Activated CD8-positive, alpha-beta memory T cell treated with anti-CD3 and anti-CD28 coated beads for 1 hour (primary cell): ENCODE measurements at places on chromosomes 3 and 15.

GRCh38 chr3:143951351-143951971 is 20.2 kb upstream of the DIPK2A start:
- no peak for DNase-seq

GRCh38 chr15:77021803-77022381 is 27.0 kb downstream of the PSTPIP1 start:
- DNase-seq: no peak

DNA sequence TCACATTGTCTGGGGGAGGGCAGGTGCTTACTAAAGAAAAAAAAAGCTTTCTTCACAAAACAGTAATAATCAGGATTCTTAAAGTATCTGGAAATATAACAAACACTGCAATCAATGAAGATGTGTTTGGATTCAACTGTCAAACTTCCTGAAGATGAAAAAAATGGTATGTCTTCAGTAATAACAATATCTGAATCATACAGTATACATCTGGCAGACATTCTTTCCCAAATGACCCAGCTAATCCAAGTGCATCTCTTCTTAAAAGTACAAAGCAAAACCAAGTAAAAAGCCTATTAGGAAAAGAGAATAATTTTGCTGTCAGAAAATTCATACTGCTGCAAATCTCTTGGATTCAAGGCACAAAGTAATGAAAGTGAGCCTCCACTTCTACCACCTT is 145.0 kb upstream of the MCTP2 start:
- DNase-seq: no peak

GRCh38 chr15:35019404-35020327 is 31.6 kb upstream of the ZNF770 start:
- no peak for DNase-seq

DNA sequence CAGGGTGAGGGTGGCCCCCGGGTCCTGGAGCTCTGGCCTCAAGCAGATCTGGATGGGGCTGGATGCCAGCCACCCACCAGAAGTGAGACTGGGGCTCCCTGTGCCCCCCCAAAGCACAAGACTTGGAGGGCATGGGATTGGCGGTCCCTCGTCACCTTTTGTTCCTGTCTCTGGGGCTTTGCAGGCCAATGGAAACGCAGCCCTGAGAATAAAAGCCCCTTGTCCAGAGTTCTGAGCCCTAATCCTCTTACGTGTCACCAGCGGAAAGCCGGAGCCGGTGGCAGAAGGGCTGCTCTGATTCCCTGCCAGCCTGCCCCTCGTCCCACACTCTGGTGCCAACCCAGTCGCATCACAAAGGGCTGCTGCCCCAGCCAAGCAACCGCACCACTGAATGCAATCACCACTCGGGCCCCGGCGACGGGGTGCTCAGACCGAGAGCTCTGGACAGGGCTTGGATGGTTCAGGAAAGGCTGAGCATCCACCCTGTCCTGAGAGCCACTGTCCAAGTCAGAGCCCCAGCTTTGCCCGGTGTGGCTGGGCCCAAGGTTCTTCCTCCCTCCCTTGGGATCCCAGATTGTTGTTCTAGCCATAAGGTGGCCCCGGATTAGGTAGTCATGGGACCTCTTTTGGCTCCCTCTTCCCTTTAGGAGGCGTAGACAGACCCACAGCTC is 22.8 kb upstream of the ELP6 start:
- DNase-seq: no peak

- no peak for DNase-seq
Measured at GRCh38 chr15:70563561-70564095, 199.7 kb downstream of the UACA start.

DNA sequence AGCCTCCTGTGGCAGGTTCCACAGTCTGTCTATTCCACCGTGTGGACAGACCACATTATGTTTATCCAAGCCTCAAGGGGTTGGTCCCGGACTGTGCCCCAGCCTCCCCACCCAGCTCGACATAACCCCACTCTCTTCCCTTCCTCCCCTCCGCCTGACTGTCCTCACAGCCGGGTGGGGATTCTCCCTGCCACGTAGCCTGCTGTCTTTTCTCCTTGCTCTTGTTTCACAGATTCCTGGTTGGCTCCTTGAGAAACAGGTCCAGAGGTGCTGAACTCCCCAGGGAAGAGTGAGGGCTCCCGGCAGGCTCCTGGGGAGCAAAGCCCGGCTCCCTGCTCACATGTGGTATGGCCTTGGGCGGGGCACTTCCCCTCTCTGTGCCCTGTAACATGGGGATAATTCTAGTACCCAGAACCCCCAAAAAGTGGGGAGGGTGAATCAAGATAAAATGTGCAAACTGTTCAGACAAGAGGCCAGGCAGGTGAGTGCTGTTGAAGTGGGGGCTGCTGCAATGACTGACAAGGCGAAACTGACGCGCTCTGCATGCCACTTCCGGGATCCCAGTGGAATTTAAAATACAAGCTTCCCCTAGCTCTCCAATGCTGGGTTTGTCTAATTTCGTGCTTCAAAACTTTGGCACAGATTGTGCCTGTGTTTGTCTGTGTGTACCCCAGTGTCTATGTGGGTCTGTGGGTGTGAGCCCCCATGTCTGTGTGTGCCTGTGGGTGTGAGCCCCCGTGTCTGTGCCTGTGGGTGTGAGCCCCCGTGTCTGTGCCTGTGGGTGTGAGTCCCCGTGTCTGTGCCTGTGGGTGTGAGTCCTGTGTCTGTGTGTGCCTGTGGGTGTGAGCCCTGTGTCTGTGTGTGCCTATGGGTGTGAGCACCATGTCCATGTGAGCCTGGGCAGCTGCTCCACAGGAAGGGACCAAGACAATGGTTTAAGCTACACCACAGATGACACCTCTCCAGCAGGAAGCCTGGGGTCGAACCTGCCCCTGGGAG is 160.6 kb upstream of the IQSEC1 start:
- DNase-seq: no peak

GRCh38 chr15:29934251-29934650 is 112.0 kb upstream of the TJP1 start:
- DNase-seq: no peak

GRCh38 chr15:79529157-79529785 is 97.1 kb downstream of the MINAR1 start:
- no peak for DNase-seq

DNA sequence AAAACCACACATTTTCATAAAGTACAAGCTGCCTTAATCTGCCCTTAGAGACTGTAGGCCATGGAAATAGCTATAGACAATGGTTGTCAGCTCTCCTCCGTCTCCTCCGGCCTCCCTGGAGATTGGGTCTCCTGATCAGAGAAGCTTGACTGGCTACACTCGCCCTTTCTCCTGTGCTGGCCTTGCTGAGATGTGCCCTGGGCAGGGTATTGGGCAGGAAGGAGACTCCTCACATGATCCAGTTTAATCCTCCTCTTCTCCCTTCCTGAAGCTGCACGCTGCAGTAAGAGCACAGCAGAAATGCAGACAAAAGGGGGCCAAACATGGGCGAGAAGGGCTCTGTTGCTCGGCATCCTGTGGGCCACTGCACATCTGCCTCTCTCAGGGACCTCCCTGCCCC is at the start of gene SLC24A5:
TSS of gene SLC24A5 (plus strand) at position 246 of the 400 bp plus-strand sequence. CDS start at position 301, 55 bp downstream.
- DNase-seq: no peak

DNA sequence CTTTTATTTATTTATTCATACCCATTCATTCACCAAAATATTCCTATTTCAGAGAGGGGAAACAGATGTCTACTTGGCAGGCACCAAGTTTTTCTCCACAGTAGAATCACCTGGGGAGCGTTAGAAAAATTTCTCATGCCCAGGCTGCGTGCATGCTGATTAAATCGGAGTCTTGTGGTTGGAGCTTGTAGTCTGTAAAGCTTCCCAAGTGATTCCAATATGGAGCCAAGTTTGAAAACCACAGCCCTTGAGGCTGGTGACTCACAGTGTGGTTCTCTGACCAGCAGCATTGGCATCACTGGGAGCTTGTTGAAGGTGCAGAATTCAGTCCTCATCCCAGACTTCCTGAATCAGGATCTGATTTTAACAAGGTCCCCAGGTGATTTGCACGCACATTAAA is 49.7 kb downstream of the PDHB start:
- no peak for DNase-seq

DNA sequence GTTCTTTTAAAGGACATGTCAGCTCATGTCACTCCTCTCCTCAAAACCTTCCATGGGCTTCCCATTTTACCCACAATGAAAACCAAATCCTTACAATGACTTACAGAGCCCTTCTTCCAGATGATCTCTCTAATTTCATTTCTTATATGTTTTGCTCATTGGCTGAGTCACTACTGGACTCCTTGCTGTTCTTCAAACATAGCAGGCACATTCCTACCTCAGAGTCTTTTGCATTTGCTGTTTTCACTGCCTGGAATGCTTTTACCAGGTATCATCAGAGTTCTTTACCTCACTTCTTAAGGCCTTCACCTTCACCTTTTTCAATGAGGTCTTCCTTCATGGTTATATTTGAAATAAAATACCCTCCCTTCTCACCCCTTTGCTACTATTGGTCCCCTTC is 57.3 kb downstream of the NECTIN3 start:
- no peak for DNase-seq

- DNase-seq: no peak
Measured at GRCh38 chr15:100265641-100266035, 76.1 kb downstream of the ADAMTS17 start.

DNA sequence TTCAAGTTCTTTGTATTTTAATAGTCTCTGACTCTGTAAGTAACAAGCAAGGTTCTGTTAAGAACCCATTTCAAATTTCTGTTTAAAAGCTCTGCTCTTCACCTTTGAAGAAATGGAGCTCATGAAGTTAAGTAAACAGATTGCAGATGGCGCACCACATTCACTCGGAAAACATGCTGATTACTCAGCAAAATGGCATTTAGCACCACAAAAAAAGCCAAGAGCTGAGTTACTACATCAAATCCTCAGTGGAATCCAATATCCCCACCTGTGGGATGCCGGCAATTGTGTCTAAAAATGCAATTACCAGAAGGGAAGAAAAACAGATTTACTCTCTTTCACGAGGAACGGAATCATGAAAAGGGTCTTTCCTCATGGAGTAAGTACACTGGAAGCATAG is 758.0 kb downstream of the NTRK3 start:
- no peak for DNase-seq

GRCh38 chr3:108394016-108394415 is 97.7 kb downstream of the HHLA2 start:
- no peak for DNase-seq

- DNase-seq: no peak
Measured at GRCh38 chr15:69341356-69341755, 42.6 kb downstream of the PAQR5 start.

DNA sequence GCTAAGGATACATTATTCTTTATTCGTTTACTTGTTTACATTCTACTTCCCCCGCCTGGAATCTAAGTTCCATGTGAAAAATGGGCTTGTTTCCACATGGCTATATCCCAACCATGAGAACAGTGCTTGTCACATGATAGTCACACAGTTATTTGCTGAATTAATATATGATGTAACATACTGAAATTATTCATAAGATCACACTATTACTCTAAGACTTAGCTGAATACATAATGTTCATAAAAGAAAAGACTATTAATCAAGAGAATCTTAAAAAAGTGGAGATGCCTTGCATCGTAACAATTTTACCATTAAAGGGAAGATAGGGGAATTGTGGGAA is 6.5 kb downstream of the PBRM1 start:
- DNase-seq: no peak

- no peak for DNase-seq
Measured at GRCh38 chr3:87179642-87180041, 47.5 kb upstream of the CHMP2B start.

- no peak for DNase-seq
Measured at GRCh38 chr3:116474032-116474780, 28.9 kb upstream of the LSAMP start.

DNA sequence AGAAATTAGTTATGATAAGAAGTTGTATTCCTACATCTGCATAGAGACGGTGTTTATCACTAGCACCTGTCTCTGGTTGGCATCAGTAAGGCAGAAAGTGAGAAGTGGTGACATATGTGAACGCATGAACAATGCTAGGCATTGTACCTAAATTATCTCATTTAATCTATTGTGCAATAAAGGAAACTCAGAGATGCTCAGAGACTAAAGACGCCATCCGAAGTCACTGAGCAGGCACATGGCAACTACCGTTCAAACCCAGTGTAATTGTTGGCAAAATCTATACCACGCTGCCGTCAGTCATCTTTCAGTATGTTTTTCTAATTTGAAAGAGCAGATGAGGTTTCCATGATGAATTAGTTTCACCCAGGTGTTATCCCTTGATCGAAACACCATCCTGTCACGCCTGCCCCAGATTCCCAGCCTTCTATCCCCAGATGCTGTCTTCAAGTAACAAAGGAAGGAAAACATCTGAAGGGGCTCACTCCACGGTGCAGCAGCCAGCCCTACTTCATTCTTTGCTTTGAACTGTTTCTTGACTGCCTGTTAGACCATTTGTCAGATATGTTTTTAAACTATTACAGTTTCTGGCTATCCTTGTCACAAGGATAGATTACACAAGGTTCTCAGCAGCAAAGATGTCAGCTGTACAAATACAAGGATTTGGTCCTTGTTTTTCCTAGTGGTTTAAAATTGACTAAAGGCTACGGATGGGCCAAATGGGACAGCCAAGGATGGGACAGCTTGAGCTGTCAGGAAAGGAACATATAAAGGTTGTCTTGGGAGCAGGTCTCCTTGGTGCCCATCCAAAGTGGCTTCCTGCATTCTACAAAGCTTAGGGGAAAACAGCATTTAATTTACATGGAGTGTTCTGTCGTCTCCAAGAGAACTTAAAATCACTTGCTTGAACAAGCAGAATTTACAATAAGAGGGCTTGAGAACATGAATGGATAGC is 99.1 kb downstream of the TMEM108 start:
- DNase-seq: no peak

GRCh38 chr15:33279613-33280205 is 31.1 kb upstream of the RYR3 start:
- no peak for DNase-seq

GRCh38 chr3:63918321-63918720 is 6.1 kb upstream of the SCAANT1 start:
- DNase-seq: no peak

DNA sequence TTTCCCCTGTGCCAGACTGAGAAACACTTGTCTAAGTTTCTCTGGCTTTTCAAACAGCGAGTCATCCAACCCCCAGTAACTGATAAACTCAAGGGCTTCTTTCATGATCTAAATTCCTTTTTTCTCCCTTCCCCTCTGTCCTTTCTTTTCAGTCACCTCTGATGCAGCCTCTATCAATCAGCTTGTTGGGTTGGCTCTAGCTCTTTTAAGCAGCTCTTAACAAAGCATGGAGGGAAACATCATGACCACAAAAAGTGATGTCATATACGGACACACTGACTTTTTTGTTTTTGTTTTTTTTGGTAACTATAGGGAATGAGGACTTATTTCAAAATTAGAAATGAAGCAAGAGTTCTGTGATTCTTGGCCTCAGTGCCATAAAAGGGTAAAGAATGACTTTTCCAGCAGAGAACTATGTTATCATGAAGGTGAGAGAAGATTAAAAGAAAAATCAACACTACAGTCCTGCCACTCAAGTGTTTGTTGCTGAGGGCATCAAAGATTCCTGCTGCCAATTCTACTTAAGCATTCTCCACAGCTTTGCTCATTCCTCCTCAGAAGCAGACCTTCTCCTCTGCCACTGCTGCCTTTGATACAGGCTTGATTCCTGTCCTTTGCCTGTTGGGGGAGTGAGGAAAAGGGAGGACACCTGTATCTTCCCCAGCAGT is 457.0 kb upstream of the ONECUT1 start:
- no peak for DNase-seq

- no peak for DNase-seq
Measured at GRCh38 chr15:69666921-69667811, 214.5 kb downstream of the RPLP1 start.
